ENCODE measurements at places on chromosomes 2 and 18. TPM values are rescaled to one million over a fixed set of nuclear protein-coding genes. Genes with fewer than 3 reads are reported as not detected.

Gene UGT1A3
- not detected for total RNA-seq

Gene AGAP1
- total RNA-seq, result 62.9 TPM

Gene AMER3
- not detected for total RNA-seq

Gene RNASEH1
- total RNA-seq, result 19.0 TPM

Gene TEKT4
- not detected for total RNA-seq

GRCh38 chr2:159106109-159106508, 137.7 kb downstream of the TANC1 start:
- DNase-seq, result no peak

GRCh38 chr18:56291294-56291693, 347.1 kb downstream of the TXNL1 start:
- no peak for DNase-seq

GRCh38 chr2:141151611-141152286, 979.1 kb downstream of the LRP1B start:
- no peak for DNase-seq

GRCh38 chr2:173258701-173259100, 96.0 kb upstream of the CDCA7 start:
- DNase-seq, result no peak

- DNase-seq, result no peak
These were observed 42.6 kb downstream of the SESTD1 start for GRCh38 chr2:179222076-179222475.

GRCh38 chr2:17821535-17822444, 5.5 kb downstream of the MSGN1 start:
- no peak for DNase-seq

- DNase-seq, result no peak
These were observed 195.5 kb downstream of the ANAPC1 start for GRCh38 chr2:111688482-111688881.
